ENCODE measurements at places on chromosomes 2 and 18.

GRCh38 chr2:214549946-214550345, 139.1 kb downstream of the VWC2L start:
- no peak for DNase-seq

DNA sequence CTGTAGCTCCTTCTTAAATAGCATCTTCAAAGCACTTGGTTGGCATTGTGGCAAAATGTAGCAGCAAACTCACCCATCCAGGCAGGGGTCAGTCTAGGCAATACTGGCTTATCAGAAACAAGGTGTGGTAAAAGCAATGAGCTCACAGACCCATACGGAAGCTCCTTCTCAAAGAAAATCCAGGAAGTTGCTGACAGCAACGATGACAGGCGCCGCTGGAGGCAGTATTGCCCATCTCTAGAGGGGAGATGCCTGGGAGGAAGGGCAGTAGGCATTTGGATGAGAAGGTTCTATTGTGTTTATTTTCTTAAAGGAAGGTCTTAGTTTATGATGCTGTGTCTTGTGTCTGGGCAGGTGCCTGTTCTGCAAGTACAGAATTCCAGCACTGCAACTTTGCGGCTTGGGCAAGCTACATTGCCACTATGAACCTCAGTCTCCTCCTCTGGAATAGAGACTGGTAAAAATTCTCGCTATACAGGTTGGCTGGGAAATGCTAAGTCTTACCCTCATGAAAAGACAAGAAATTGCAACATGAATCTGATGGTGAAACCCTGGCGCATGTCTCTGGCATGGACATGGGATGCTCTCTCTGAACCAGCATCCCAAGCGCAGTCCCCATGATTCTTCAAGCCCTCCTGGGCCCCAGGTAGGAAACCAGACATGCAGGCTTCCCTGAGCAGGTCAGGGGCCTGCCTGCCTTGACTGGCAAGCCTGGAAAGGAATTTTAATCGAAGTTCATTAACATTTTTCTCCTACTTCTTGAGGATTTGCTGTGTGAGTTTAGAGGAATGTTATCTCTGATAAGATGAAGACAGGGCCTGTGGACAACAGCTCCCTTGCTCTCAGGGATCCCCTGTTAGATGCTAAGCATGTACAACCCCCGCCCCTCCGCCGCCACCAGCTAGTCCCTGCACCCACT, 156.0 kb downstream of the TFCP2L1 start:
- peak; percentile 22 for DNase-seq

DNA sequence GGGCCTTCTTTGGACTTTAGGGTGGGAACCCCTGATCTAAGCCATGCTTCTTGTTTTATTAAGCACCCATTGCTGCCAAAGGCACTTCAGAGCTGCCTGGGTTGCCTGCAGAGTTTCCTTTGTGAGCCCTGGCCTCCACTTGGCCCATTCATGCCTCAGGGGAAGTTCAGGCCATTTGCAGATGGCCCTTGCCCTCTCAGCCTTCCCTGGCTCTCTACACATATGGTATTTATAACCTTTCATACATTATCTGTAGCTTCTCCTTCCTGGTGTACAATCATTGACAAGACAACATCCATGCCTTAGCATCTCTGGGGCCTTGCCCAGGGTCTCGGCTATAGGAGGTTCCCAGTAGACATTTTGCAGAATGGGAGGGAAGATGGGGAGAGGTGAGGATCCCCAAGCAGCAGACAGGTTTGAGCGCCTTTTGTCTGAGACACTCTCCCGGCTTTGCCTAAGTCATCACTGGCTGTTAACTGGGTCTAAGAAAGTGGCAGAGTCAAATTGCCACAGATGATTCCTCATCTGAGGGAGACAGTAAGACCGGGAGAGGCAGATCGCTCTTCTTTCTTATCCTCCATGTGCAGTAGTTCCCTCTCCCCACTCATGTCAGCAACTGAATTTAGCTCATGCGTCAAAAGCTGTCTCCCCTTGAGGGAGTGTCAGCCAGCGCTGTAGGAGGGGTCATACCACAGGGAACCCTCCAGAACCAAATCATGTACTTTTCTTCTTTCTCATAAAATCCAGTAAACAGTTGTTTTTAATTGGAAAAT, 2.7 kb downstream of the EHD3 start:
- no peak for DNase-seq

DNA sequence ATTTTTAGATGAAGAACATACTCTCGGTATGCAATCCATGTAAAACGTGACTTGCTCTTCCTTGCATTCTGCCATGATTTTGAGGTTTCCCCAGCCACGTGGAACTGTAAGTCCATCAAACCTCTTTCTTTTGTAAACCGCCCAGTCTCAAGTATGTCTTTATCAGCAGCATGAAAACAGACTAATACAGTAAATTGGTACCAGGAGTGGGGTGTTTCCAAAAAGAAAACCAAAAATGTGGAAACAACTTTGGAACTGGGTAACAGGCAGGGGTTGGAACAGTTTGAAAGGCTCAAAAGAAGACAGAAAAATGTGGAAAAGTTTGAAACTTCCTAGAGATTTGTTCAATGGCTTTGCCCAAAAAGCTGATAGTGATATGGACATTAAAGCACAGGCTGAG, 1957.9 kb downstream of the SUCLG1 start:
- no peak for DNase-seq

DNA sequence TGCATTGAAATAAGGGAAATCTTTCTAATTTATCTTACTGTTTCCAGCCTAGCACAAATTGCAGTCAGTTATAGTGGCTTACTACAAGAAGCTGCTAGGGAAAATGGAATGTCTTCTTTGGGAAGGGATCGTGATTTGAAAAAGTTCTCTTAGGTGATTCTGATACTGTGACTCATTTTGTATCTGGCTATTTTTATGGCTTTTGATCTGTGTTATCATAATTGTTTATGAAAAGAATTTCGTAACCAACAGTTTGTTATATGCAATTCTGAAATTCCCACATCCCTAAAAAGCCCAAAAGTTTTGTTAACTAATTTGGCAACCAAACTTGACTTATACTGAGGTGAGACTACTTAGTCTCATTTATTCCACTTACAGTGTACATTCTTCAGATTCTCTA, 12.4 kb downstream of the PTPN4 start:
- no peak for DNase-seq

GRCh38 chr2:97953853-97954252, 41.9 kb downstream of the TMEM131 start:
- DNase-seq = no peak

DNA sequence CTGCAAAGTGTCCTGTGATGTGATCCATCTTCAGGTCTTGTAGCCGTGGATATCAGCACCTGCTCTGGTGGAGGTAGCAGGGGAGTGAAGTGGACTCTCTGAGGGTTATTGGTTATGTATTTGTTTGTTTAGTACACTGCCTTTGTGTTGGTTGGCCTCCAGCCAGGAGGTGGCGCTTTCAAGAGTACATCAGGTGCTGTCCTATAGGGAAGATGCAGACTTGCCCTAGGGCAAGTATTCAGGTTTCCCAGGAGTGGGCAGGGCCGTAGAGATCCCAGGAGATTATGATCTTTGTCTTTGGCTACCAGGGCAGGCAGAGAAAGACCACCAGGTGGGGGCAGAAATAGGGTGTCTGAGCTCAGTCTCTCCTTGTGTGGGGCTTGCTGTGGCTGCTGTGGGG, 411.8 kb downstream of the SOX11 start:
- DNase-seq = no peak

DNA sequence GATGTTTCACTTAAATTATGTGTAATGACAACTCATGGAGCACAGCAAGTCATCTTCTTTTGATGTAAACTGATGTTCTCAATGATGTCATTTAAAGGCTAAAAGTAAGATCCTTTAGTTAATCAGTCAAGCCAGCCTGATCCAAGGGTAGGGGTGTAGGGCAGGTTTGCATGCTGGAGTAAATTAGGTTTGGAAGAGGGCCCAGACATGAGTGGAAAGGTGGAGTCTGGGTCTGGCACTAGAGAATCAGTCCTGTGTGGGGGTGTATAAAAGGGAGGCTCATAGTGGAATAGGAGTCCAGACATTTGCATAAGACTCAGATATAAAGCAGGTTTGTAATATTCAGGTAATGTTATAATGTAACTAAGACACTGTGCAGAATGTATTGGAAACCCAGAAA, 88.8 kb upstream of the NYAP2 start:
- no peak for DNase-seq

Measured in CD4-positive, alpha-beta T cell treated with Interferon gamma for 1 hour (primary cell).